ENCODE measurements at places on chromosomes 1 and 21.

DNA sequence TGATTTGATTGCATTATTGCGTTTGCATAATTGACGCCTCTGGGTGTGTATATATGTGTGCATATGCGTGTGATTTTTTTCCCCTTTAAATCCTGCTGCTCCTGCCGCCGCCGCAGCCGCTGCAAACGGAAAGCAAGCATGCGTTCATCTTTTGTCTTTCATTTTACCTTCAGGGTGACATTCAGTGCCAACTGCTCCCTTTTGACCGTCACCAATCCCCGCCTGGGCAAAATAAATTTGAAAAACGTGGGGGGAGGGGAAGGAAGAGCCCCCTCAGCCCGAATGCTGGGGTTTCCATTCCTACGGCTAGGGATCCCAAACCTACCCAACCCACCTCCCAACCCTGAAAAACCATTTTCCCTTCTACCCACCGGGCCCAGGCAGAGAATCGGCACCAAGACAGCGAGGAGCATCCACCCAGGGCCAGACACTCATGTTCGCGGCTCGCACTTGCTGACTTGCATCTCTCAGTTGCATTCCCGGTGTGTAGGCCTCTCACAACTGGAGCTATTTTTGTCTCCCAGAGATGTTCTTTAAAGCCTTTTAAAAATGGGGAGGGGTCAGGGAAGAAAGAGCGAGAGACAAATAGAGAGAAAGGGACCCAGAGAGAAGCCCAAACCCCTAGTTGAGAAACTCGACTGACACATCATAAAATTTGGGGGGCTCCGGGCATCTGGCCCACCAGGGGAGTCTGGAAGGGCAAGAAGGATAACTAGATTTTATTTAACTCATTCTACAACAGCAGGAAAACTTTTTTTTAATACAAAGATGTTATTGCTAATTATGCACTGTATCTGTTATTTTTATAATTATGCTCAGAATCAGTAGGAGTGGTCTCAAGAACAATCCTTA, 367.1 kb upstream of the ESRRG start:
- no peak for DNase-seq

DNA sequence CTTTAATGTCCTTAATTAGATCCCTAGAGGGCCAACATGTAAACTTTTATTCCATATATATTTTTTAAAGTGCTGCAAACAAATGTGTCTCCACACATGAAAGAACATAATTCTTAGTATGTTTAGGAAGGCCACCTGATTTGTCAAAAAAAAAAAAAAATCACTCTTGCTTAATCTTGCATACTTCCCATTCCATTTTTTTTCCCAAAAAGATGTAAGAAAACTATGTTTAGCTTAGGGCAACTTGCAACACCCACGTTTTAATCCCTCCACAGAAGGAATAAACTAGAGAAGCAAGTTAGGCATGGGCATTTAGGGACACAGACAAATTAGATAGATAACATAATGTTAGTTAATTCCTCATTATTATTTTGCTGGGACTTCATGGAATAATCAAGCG, 5.6 kb downstream of the YOD1 start:
- no peak for DNase-seq

DNA sequence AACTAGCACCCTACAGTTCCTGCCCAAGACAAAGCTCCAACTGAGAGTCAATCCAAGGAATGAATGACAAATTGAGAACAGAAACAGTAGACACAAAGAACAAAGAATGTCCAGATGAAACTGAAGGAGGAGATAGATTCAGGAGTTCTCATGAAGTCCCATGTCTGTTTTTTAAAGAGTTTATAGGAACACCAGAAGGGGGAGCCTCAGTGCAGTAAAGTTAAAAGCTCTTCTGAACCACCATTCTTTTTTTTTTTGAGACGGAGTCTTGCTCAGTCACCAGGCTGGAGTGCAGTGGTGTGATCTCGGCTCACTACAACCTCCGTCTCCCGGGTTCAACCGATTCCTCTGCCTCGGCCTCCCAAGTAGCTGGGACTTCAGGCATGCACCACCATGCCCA, 323.6 kb downstream of the MRPL39 start:
- no peak for DNase-seq

DNA sequence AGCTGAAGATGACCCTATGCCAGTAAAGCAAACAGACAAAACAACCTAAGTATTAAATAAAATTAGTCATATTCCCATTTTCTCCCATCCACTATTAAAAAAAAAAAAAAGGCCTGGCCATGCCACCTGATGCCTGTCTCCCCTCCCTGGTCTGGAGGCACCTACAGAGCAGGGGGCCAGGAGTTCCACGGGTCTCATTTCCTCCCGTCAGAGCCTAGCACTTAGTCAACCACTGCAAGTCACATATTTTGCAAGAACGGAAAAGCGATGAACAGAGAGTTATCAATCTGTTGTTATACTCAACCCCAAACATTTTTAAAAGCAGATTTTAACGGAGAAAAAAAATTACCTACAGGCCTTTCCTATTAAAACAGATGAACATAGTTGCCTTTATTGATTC, 59.3 kb downstream of the TGFBR3 start:
- no peak for DNase-seq

DNA sequence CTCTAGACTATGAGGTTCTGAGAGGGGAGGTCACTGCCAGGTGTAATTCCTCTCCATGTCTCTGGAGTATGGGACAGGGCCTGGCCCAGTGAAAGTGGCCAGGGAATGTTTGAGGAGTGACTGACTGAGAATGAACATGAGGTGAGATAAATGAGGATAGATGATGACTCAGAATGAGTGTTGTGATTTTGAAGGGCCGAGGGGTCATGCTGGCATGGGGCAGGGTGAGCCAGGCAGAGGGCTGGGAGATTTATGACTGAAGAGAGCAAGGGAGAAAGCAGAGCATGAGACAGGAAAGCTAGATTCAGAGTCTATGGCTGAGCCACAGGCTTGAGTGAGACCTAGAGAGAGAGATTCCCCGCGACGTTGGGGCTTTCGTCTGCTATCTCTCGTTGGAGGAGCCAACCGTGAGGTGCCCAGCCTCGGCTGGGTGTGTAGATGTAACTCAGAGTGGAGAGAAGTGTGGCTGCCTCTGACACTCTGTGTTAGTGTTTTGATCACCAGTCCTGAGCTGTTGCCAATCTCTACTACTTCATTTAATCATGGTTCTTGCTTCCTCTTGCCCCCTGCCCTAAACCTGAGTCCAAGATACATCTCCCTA, 50.1 kb downstream of the FOXD2 start:
- no peak for DNase-seq

DNA sequence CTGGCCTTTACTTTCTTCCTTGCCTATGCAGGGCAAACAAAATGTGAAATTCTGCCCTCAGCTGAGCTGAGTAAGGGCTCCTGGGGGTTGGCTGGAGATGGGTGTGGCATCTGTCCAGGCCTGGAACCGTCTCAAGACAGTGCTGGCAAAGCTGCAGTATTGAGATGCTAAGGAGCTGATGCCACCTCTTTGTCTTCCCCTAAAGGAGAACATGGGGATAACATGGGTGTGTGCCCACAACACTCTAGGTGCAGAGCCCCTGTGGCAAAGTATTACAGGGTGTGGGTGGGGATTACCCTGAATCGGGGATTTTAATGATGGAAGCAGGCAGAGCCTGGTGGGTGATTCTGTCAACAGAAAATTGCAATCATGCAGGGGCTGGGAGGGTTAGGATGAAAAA, 2.5 kb upstream of the ST3GAL3 start:
- DNase-seq: no peak
